T follicular helper cell (primary cell): ENCODE measurements at places on chromosomes 2 and 18.

DNA sequence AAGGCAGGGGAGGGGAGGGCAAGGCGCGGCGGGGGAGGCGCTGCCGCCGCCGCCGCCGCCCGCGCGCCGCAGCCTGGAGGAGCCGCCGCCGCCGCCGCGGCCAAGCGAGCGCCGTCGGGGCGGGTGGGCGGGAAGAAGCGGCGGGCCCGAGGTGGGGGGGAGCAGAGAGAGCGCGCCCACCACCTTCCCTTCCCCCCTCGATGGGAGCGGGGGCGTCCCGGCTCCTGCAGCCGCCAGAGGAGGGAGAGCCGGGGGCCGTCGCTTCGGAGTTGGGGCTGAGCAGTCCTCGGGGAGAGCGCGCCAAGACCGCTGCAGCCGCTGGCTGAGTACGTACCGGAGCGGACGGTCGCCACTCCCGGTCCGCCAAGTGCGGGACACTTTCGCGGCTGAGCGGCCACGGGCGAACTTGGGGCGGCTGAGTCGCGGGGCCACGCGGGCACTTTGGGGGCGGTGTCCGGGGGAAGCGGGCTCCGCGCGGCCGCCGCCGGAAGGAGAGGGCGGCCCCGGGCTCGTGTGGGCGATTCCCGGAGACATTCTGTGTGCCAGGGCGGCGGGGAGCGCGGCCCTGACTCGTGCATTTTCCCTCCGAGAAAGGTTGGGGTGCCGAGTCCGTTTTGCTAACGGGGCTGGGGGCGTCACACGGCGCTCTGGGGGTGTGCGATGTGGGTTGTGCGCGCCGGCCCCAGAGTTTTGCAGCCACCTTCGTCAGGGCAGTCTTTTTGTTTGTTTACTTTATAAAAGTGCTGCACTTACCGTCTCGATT, at the start of gene NAB1:
Gene NAB1 (plus strand): TSS at position 49 of the 763 bp plus-strand sequence. CDS start 10,094 bp downstream, outside the sequence.
- peak; percentile 41 for DNase-seq

DNA sequence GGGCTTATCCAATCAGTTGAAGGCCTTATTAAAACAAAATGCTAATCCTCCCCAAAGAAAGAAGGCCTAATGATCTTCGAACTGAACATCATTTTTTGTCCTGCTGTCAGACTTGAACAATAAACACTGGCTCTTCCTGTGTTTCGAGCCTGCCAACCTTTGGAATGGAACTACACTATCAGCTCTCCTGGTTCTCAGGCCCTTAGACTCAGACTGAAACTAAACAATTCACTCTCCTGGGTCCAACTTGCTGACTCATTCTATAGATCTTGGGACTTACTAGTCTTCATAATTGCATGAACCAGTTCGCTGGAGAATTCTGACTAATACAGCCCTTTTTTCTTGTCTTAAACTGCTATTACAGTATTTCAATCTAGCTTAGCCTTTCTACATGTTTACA, 235.2 kb downstream of the LNPK start:
- DNase-seq, result no peak

GRCh38 chr2:123451542-123451941, 573.5 kb upstream of the CNTNAP5 start:
- DNase-seq, result no peak

- no peak for DNase-seq
These were observed 336.4 kb upstream of the FSHR start for GRCh38 chr2:49490710-49491109.

DNA sequence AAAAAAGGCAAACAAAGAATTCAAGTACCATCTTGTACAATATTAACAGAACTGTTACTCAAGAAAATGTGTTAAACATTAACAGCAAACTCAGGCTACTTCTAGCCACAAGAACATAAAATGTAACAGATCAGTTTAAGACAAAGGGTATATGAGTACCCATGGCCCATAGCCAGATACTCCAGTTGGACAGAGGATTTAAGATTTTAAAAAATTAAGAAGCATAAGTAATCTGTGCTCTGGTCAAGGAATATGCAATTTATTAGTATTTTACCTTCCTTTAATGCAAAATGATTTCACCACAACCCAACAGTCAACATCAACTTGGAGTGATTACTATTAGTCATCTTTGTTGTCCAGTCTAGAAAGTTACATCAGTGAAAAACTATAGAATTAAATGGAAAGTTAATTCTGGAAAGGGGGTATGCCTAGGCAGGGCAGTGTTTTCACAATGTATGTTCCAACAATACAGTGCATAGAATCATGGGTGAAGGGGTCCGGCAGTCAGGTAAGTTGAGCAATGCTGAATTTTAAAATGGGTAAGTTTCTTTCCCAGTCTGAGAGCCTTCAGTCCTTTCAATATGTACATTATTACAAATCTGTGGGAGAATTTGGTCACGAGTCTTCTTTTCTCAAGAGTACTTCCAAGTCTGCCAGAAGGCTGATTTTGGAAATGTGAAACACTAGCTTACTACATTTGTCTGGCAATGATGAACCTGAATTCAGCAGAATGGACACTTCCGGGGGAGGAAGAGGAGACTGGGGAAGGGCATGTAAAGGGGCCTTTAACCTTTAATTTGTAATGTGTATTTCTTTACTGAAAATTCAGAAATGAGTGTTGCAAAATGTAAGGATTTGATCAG, 34.5 kb downstream of the SFT2D3 start:
- DNase-seq, result no peak

DNA sequence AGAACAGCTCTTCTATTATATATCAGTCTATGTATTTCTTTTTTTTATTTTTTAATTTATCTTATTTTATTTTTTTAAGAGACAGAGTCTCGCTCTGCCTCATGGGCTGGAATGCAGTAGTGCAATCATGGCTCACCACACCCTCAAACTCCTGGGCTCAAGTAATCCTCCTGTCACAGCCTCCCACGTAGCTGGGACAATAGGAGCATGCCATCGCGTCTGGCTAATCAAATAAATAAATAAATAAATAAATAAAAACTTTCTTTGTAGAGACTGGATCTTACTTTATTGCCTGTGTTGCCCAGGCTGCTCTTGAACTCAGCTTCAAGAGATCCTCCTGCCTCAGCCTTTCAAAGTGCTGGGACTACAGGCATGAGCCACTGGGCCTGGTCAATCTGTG, 117.0 kb downstream of the RBMS1 start:
- no peak for DNase-seq

DNA sequence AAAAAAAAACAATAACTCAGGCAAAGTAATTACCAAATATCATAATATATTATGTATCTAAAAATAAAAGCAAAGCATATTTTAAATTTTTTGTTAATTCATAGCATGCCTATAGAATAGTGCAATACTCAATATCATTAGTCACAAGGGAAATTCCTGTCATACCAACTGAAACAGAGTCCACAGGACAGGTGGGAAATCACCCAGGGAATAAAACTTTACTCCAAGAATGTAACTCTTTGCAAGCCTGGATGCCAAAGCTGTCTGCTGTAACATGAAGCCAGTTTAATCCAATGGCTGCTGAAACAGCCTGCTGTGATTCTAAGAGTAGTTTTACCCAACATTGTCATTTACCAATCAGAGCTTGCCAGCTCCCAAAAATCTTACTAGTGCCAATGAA, 40.0 kb upstream of the SULT1C3 start:
- DNase-seq, result no peak
